ENCODE measurements at places on chromosomes 3 and 15. TPM values are rescaled to one million over a fixed set of nuclear protein-coding genes. Genes with fewer than 3 reads are reported as not detected.

GRCh38 chr15:41849861-41850260 lies 11.2 kb downstream of the PLA2G4B start:
- no peak for DNase-seq

DNA sequence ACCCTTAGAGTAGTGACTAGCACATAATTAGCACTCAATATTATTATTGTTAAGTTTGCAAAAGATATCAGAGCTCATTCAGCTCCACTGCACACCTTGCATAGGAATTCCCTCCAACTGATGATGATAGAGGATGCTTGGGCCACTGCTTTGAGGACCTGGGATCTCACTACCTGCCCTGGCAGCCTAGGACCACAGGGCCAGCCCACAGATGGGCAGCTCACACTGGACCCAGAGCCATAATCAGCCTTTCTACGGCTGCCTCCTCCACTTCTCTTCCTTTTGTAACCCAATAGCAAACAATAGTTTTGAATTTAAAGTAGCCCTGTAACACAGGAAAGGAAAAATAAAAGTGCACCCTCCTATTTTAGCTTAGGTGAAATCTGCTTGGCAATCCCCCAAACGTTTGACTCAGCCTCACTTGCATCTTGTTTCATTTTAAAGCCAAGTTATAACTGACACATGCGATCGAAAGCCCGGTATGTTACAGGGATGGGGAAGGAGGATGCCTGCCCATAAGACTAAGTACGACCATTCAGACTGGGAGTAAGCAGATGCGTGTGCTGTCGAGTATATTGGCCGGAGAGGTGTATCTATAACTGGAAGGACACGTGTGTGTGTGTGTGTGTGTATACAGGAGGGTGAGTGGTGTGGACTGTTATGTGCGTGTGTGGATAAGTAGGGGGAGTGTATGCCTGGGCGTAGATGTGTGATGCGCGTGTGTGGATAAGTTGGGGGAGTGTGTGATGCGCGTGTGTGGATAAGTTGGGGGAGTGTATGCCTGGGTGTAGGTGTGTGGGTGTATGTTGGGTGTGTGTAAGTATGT lies 65.9 kb downstream of the CPN2 start:
- no peak for DNase-seq

- no peak for DNase-seq
Observed at GRCh38 chr3:115292131-115292530, 145.0 kb upstream of the ZBTB20 start.

GRCh38 chr15:28914483-28915023 lies 28.8 kb downstream of the APBA2 start:
- no peak for DNase-seq

GRCh38 chr3:151974067-151974466 lies 100.6 kb downstream of the SUCNR1 start:
- peak; percentile 19 for DNase-seq

DNA sequence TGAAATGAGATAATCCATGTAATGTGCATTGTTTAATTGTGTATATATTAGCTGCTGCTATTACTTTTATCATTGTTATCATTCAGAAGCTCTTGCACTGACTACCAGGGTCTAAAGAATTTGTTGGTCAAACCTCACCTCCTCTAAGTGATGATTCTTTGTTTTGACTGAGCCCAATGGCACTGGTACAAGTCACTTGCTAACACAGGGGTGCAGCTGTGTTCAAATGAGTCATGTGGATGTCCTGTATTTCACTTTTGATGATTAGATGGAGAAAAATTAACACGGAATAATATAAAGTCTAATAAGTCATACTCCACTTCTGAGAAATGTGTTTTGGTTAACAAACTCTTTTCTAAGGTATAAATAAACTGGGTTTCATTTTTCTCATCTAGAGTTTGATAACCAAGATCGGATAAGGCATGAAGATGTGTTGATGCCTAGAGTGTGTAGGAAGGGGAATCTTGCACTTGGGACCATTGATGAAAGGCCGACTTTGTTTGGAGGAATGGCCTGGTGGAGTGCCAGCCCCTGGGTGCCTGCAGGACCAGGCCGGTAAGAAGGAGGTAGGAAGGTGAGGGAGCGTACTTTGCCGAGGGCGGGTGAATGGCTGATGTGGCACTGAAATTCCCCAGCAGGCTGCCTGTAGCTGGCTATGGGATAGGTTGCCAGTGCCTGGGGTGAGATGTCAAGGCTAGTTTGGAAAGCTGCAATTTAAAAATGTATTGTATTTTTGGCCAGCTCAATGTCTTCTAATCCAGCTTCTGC lies 244.7 kb upstream of the ZPLD1 start:
- DNase-seq = no peak

DNA sequence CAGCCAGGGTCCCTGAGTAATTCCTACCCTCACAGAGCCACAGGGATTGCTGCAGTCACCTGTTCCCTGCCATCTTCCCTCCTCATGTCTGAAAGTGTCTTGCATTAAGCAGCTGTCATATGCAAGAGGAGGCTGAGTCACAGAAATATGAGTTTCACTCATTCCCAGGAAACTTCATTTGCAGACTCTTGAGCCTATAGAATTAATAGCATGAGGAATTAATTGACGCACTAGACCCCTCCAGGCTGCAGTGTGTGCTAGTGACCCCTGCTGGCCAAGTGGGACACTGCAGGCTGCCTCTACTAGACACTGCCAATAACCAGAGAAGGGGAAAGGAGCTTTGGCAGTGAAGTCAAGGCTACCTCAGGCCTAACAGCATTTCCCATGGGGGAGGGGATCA lies 50.6 kb upstream of the SLC6A1 start:
- DNase-seq = no peak

The FOXL2 gene
- total RNA-seq = 0.06 TPM

The TRAK1 gene
- total RNA-seq = 6.0 TPM

The SLC9A9 gene
- 9.7 TPM for total RNA-seq

The APOD gene
- total RNA-seq = 0.12 TPM

The ALPK3 gene
- 0.15 TPM for total RNA-seq

The GRK7 gene
- not detected for total RNA-seq

The SHC4 gene
- total RNA-seq = 0.93 TPM
